Left ventricle myocardium superior (tissue), 1 donor: ENCODE measurements at places on chromosomes 7 and 10. TPM values are rescaled to one million over a fixed set of nuclear protein-coding genes. Genes with fewer than 3 reads are reported as not detected.

Gene SPDYE5
- not detected for total RNA-seq

DNA sequence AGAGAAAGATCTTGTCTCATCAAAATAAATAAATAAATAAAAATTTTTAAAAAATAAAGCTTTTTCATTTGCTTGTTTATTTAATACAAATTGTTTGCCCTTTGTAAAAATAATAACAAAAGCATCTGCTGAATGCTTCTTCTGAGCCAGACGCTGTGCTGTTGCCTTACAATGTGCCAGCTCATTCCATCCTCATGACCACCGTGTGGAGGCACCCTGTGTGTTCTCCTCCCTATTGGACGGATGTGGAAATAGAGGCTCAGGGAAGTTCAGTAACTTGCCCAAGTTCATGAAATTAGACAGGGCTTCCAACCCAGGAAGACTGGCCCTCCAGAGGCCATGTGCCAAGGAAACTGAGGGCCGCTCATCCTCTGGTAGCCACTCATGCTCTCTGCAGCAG is 120.6 kb downstream of the SH3PXD2A start:
- no peak for DNase-seq

GRCh38 chr7:56229631-56230030 is 113.4 kb upstream of the NUPR2 start:
- no peak for DNase-seq

DNA sequence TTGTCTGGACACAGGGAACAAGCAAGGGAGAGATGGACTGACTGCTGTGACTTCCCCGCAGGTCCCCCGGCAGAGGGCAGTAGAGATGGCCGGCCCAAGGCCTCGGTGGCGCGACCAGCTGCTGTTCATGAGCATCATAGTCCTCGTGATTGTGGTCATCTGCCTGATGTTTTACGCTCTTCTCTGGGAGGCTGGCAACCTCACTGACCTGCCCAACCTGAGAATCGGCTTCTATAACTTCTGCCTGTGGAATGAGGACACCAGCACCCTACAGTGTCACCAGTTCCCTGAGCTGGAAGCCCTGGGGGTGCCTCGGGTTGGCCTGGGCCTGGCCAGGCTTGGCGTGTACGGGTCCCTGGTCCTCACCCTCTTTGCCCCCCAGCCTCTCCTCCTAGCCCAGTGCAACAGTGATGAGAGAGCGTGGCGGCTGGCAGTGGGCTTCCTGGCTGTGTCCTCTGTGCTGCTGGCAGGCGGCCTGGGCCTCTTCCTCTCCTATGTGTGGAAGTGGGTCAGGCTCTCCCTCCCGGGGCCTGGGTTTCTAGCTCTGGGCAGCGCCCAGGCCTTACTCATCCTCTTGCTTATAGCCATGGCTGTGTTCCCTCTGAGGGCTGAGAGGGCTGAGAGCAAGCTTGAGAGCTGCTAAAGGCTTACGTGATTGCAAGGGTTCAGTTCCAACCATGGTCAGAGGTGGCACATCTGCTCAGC is 6.0 kb downstream of the CYREN start:
- DNase-seq, result peak; percentile 53

- no peak for DNase-seq
Measured at GRCh38 chr7:77563275-77563674, 26.2 kb downstream of the PTPN12 start.
